CD4-positive, alpha-beta T cell treated with Interferon alpha-2 for 1 hour (primary cell): ENCODE measurements at places on chromosomes 11 and 22.

DNA sequence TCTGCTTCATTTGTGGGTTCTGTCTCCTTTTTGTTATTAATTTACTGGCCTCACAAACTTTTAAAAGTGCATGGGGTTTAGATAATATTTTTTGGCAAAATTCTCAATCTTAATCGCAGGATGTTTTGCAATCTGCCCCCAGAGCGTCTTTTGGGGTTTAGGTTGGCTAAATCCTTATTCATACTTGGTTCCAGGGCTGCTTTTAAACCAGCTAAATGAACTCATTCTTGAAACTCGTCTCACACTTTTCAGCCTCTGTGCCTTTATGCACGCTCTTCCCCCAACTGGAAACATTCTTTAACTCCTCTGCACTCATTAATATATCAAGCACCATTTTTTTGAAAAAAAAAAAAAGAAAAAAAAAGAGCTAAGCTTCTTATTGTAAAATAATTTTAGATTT lies 131.7 kb downstream of the KIF18A start:
- no peak for DNase-seq

DNA sequence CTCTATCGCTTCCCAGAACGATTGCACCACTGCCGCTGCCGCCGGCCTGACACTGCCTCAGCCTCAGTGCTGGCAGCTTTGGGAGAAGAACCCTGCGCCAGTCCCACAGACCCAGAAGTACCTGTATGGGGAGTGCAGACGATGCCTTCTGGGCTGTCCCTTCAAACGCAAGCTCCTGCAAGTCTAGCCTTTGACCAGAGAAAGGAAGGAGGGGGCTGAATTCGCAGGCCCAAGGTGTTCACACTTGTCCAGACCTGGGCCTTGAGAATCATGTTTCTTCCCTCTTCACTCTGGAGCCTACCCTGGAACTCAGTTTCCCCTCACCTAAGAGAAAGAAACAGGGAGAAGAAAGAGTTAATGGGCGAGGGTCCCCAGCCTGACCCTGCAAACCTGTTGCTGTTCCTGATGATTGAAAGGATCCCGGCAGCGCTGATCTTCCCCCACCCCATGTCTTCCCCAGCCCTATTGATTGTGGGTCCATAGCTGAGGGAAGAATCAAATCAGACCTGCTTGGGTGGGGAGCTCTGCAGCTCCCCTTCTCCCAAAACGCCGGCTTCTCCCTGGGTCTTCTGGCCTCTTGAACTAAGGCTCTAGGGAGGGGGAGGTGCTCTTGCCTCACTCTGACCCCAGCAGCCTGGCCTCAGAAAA lies 786 bp upstream of the MCAM start:
- no peak for DNase-seq

DNA sequence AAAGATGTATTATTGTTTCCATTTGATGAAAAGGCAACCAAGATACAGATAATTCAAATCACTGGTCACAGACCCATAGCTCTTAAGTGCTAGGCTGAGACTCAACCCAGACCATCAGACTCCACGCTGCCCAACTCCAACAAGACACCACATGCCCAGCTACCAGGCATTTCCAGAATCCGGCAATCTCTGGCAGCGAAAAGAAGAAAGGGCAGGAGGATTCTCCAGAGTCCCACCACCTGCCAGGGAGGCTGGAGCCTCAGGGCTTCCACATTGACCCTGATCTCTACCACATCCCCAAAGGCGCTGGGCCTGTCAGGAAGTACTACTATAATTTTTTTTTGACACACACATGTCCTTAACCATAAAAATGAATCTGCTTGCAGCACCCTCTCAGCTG lies 61.4 kb upstream of the ARFGAP3 start:
- DNase-seq: no peak

GRCh38 chr11:64472593-64473455 lies 113.9 kb downstream of the RPS6KA4 start:
- no peak for DNase-seq
